Ovary (tissue), 10 donors: ENCODE measurements at places on chromosomes 6 and 20. TPM values are rescaled to one million over a fixed set of nuclear protein-coding genes. Genes with fewer than 3 reads are reported as not detected.

- DNase-seq = no peak
These were observed 736.5 kb downstream of the HACE1 start for GRCh38 chr6:104123227-104123626.

DNA sequence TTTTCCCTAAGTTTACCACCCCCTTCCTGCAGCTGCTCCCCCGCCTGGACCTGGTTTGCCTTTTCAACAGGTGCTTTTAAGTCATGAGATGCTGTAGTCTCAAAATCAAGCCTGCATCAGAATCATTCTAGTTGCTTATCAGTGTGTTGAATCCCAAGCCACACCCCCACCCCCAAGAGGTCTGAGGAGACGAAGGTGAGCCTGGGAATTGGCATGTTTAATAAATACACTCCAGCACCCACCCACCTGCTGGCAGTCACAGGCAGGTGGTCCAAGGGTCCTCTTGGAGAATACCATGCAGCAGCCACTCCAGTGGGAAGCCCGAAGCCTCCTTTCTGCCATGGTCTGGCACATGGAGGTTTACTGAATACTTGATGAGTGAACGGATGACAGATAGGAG is 1.1 kb upstream of the ADIG start:
- DNase-seq = no peak

DNA sequence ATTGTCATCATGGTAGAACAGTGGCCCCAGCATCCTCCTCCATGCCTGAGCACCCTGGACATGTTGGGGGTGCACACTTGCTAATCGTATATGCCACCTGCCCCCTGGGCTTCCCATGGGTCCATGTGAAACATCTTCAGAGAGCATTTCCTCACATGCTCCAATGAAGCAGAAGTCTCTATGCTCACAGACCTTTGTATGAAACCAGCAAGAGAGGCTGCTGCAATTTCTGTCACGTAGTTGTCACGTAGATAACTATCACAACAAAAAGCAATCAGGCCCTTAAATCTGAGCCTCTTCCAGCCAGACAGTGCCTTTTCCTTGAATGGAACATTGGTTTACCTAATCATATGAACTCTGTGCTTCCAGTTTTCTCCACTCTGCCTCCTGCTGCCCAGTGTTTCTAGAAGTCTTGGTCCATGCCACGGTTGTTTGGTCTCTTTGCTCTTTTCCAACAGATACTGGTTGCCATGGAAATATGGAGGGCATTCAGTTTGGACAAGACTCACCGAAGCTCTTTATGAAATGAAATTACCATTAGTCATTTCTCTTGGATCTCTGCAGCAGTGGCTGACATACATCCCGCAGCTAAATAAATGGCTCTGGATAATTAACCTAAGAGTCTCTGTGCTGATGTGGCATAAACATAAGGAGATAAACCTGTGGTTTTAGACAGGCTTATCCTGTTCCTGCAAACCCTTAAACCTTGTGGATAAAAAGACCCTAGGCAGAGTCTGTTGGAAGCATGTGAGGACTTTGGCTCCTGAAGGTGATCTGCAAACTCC is 172.8 kb upstream of the SYNDIG1 start:
- DNase-seq = no peak

Gene C20orf144
- total RNA-seq = not detected

Gene CYP21A2
- 7.5 TPM for total RNA-seq

Gene RSPO3
- total RNA-seq = 0.52 TPM

- DNase-seq = no peak
These were observed 39.7 kb downstream of the ANKEF1 start for GRCh38 chr20:10074513-10074912.

Gene GABRR1
- total RNA-seq = not detected

Gene GABBR1
- total RNA-seq = 59.7 TPM

Gene FRS3
- total RNA-seq = 8.4 TPM

DNA sequence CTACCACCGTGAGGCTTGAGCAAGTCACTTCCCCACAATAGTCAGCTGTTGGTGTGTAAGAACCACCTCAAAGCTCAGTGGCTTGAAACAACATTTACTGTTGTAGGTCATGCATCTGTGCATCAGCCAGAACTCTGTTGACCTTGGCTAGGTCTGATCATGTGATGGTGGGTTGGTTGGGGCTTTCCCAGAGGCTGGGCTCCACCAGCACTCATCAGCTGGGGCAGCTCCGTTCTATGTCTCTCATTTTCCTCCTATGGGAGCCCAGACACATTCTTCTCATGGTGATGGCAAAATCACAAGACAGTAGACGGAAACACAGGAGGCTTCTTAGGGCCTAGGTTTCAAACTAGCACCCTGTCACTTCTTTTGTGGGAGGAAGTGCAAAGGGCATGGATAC is 42.8 kb upstream of the PSMF1 start:
- DNase-seq = no peak

- peak; percentile 53 for DNase-seq
These were observed 6.2 kb downstream of the CST11 start for GRCh38 chr20:23446505-23446904.

GRCh38 chr6:166335378-166336302 is 6.7 kb downstream of the SFT2D1 start:
- DNase-seq = no peak

Gene ID1
- 42.6 TPM for total RNA-seq

GRCh38 chr6:24529985-24530384 is 35.2 kb downstream of the ALDH5A1 start:
- DNase-seq = no peak

GRCh38 chr20:57308451-57309271 is 20.9 kb upstream of the SPO11 start:
- DNase-seq = no peak

DNA sequence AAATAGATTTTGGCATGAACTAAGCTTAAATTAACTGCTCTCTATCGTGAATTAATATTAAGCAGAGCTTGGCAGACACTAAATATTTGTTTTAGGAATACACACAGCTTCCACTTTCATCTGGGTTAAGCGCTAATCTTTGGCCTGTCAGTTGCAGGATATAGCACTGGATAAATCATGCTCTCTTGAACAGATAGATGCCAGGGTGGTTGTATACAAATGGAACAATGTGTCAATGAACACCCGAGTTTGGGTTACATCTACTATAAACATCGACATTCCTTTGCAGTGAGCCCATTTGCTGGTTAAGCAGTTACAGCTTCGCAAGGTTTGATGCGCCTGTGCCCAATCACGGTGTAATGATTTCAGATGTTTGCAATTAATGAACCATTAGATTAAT is 338.2 kb upstream of the ZFP64 start:
- DNase-seq = no peak

Gene CCM2L
- 3.4 TPM for total RNA-seq

DNA sequence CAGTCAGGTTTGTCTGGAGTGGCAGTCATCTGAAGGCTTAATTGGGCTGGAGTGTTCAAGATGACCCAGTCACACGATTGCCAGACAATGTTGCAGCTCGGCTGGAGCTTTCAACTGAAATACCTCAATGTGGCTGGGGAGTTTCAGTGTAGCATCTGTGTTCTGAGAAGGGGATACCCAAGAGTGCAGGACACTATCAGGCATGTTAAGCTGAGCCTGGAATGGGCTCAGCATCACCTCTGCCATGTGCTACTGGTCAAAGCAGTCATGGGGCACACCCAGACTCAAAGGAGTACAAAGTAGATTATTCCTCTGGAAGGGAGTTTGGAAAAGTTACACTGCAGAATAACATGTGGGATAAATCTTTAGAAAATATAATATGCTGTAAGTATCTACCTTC is 363.9 kb downstream of the KIF16B start:
- no peak for DNase-seq

Gene OPRL1
- total RNA-seq = 0.30 TPM

GRCh38 chr20:37990571-37991151 is 42.6 kb downstream of the TTI1 start:
- DNase-seq = no peak

Gene GTSF1L
- total RNA-seq = not detected

- no peak for DNase-seq
These were observed 38.9 kb downstream of the SMAP1 start for GRCh38 chr6:70706491-70707123.

DNA sequence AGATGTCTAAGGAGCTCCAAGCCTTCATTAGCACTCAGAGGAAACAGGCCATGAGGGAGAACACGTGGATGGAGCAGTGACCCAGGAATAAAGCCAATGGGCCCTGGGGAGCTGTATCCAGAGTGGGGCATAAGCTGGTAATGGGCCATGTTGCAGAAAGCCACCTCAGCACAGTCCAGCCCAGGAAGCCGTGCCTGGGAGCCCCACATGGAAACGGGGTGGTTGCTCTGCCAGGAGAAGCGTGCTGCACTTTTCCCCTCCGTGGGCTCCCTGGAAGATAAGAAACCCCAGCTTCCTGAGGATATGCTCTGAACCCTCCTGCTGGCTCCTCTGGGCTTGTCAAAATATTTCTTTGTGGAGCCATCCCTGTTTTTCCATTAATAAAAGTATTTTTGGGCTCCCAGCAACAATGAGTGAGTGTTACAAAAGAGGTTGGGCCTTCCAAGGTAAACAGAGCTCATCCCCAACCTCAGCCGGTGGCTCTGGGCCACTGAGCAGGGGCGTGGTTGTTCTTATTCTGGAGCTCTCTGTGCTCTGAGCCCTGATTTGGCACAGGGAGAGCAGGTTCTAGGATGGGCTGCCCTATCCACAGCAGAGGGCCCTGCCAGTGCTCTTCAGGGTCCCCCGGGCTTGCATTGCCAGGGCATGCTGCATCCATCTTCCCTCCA is 31.2 kb upstream of the NFATC2 start:
- DNase-seq = no peak

DNA sequence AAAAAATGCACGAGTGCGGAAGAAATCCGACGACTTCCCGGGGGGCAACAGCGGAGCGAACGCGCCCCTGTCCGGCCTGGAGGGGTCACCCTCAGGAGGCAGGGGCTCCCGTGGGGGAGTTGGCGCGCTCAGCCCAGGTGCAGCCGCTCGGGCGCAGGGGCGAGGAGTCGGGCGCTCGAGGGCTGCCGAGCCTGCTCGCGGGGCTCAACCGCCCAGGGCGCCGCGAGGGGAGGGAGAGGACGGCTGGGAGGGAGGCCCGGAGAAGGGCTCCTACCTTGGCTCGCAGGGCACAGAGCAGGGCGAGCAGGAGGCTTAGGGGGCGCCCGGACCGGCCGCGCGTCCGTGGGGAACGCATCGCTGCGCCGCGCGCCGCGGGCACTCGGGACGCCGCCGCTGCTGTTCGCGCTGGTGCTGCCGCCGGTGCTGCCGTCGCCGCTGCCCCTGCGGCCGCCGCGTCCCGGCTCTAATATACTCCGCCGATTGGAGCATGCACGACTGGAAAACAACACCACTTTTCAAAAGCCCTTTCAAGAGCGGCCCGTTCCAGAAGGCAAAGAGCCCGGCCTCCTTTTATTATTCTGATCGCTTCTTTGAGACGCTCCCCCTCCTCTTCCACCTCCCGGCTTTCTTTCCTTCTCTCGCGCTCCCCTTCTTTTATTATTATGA is 490 bp downstream of the JAG1 start:
- DNase-seq = peak; percentile 36

Gene CDSN
- not detected for total RNA-seq

DNA sequence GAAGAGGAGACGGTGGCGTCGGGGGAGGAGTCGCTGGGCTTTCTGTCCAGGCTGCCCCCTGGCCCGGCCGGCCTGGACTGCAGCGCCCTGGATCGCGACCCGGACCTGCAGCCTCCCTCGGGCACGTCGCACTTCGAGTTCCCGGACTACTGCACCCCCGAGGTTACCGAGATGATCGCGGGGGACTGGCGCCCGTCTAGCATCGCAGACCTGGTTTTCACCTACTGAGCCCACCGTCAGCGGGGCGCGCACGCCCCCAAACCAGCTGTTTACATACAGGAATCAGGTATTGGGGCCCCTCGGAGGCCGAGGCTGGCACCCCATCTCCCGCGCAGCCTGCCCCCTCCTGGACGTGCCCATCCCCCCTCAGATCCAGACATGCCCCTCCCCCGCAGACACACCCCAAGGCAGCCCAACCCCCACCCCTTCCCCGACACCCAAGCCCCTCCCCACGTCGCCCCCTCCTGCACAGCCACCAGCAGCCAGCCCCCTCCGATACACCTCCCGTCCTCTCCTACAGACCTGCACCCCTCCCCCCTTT is 1.4 kb downstream of the SOX12 start:
- DNase-seq = no peak

DNA sequence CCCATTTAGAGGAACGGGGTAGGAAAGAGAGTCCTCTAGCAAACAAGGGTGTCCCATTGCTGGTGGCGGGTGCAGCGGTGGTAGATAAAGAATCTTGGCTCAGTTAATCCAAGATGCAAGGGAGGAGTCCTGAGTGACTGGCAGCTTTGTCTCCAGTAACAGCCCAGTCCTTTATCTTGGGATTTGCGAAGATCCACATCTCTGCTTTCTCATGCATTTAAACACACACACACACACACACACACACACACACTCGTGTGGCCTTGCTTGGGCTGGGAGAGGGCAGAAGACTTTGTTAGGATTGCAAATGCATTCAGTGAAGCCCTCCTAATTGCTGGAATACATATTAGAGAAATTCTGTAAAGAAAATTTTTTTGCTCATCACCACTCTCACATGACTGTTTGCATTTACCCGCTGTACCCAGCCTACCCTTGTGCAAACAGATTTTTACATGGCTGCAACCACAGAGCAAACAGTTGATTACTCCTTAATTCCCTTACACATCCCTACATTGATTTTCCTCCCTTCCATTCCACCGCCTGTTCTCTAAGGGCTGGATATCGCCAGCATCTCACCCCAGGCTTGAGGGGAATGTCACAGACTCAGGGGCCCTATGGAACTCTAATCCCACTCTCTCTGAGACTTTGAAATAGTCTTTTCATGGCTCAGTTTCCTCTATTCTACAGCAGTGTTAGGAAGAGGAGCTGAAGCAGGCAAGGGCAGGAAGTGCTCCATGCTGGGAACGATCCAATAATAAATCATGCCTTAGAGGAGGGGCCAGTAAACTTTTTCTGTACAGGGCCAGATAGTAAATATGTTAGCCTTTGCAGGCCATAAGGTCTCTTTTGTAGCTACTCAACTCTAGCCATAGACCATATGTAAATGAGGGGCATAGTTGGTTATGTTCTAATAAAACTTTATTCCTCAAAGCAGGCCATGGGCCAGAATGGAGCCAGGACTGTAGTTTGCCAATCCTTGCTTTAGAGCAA is 3.5 kb downstream of the C6orf132 start:
- DNase-seq = no peak

DNA sequence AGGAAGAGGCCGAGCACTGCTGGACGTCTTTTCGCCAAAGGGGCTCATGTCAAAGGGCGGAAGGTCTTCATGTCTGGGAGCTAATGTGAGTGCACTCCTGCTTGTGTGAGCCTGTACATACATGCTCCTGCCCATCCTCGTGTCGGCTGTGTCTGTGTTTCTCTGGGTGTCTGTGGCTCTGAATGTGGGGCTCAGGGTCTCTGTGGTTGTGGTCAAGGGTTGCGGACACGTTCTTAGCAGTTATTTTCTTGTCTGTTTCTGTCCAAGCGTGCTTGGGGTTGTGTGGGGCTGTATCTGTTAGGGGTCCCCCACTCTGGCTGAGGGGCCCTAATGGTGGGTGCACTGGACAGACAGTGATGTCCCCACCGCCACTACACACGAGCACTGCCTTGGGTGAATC is 2.9 kb downstream of the AVP start:
- DNase-seq = no peak

GRCh38 chr20:44057698-44058675 is 129.0 kb downstream of the JPH2 start:
- DNase-seq = no peak
